ENCODE measurements at places on chromosomes 3 and 15. TPM values are rescaled to one million over a fixed set of nuclear protein-coding genes. Genes with fewer than 3 reads are reported as not detected.

DNA sequence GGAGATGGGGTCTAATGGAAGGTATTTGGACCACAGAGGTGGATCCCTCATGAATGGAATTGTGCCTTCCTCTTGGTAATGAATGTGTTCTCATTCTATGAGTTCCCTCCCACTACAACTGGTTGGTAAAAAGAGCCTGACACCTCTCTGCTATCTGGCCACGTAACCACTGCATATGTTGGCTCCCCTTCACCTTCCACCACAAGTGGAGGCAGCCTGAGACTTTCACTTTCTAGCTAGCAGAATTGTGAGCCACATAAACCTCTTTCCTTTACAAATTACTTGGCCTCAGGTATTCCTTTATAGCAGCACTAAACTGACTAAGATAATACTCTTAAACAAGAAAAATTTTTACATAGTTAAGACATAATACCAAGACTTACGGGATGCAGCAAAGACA lies 155.3 kb downstream of the NR1I2 start:
- DNase-seq: no peak

DNA sequence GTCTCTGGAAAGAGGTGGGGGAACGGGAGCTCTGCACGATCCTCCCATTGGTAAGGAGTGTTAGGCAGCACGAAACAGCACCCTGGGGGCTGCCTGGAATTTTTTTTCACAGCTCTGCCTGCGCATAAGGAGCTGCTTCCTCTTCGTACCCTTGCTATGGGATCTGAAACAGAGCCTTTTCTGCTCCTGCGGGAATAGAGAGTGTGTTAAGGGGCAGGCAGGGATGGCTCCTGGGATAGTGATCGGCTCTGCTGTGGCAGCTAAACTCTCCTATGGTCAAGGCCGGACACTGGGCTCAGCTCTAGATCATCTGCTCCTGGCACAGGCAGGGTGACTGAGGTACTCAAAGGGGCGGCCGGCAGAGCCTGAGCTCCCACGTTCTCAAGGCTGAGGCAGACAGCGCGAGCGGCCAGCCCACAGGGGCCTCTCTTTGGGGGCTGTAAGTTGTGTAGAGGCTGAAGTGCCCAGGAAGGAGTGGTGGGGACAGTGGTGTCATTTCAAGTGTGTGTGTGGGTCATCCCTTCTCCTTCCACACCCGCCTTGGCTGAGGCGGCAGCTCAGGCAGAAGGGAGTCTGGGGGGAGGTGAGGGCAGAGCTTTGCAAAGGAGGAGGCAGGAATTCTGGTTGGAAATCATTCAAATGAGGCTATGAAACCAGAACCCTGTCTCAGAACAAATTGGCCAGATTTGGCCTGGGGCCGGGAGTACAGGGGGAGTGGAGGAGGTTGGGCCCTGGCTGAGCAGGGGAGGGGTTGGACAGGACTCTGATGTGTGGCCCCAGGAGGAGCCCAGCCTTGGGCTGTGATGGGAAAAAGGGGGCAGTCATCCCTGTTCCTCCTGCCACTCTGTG lies 31.0 kb downstream of the EPHB3 start:
- no peak for DNase-seq

GRCh38 chr15:43143203-43143941 lies 10.0 kb downstream of the TMEM62 start:
- no peak for DNase-seq

The SMAD6 gene
- 2.9 TPM for total RNA-seq

DNA sequence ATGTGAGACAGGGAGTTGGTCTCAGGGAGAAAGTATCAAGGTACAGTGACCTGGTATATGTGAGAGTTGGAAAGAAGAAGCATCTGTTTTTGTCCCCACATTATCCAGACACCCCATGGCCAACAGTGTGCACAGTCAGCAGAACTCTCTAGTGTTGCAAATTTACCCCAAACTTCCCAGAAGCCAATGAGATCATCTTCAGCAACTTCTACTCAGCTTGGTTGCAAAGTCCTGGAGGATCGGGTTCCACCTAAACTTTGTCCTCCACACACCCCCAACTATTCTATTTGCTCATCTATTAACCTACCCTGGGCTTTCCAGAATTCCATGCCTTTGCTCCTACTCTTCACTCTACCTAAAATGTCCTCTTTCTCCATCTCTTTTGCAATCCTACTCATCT lies 15.7 kb downstream of the RBSN start:
- DNase-seq: no peak

GRCh38 chr15:75153087-75153486 lies 48.6 kb upstream of the C15orf39 start:
- DNase-seq: no peak

- DNase-seq: no peak
These were observed 25.4 kb downstream of the CFAP100 start for GRCh38 chr3:126419886-126420786.

- DNase-seq: no peak
These were observed 12.4 kb upstream of the USP13 start for GRCh38 chr3:179640469-179640868.

The SHF gene
- total RNA-seq: 5.4 TPM

DNA sequence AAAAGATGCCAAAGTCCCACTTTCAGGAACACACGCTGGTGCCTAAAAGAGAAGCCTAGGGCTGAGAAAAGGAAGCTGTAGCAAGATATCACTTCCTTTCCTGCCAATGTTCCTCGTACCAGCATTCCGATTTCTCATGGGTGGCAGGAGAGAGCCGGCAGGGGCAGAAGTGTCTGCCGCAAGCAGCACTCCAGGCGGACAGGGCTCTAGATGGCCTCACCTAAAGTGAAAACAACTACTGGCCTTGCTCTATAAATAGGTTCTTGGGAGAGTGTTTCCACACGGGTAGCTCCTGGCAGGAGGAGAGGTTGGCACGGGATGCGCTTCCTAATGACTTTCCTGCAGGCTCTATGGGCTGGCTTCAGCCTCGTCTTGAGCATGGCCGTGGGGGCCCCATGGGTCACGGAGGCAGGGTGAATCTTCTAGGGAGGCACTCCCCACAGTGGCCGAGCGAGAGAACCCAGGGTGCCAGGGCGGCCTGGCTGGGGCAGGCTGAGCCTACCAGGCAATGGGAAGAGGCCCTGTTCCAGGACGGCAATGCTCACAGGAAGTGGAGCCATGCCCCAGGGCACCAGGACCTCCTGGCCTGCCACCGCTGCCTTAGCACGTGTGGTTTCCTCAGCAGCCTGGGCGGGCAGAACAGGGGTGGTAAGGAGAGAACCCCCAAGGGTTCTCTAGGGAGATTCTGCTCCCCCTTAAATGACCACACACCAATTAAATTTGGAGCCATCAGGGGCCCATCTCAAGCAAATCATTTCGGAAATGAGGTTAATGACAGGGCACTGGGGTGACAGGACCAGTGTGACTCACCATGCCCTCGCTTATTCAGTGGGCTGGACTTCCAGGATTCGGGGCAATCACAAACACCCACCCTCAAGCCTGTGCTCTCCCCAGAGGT lies 14.6 kb upstream of the DUSP7 start:
- no peak for DNase-seq

DNA sequence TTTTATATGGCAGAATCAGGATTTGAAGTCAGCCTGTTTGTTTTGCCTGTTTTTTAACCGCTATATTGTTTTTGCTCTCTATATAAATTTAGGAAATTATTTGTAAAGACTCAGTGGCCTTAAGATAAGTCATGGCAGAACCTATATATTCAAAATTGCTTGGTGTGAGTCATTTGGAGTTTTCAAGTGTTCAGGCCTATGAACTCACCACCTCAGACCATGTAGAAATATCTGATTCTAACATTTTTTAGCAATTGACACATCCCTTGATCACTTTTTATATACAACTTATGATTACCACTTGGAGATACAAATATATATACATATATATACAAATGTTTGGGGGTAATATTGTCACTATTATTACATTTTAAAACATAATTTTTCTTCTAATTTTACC lies 95.7 kb downstream of the VGLL3 start:
- DNase-seq: no peak

- no peak for DNase-seq
These were observed 330.3 kb upstream of the CFAP20DC start for GRCh38 chr3:59380146-59380545.

GRCh38 chr3:6679510-6679909 lies 181.4 kb upstream of the GRM7 start:
- DNase-seq: no peak

DNA sequence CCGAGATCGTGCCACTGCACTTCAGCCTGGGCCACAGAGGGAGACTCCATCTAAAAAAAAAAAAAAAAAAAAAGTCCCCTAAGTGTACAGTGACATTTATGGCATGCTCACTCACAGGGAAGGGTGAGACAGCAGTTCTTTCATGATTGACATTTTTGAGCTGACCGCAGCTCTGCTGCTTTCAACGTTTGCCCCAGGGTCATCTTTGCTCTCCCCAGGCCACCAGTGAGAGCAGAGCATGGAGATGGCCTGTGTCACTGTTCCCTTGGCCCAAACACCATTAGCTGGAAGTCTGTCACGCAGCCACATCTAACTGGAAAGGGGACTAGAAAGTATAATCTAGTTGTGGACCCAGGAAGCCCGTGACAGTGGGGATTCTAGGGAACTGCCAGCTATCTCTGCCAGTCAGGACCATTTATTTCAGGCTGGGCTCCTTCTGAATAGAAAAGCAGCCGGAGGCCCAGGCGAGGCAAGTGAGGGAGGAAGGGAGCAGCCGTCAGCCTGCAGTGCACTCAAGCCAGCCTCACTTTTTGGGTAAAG lies 193.4 kb upstream of the HES1 start:
- DNase-seq: no peak

The TUBGCP4 gene
- 28.5 TPM for total RNA-seq
